ENCODE measurements at places on chromosomes 4 and X.

- peak; percentile 73 for DNase-seq
Measured at GRCh38 chr4:76758290-76758882, 139.6 kb downstream of the SOWAHB start.

DNA sequence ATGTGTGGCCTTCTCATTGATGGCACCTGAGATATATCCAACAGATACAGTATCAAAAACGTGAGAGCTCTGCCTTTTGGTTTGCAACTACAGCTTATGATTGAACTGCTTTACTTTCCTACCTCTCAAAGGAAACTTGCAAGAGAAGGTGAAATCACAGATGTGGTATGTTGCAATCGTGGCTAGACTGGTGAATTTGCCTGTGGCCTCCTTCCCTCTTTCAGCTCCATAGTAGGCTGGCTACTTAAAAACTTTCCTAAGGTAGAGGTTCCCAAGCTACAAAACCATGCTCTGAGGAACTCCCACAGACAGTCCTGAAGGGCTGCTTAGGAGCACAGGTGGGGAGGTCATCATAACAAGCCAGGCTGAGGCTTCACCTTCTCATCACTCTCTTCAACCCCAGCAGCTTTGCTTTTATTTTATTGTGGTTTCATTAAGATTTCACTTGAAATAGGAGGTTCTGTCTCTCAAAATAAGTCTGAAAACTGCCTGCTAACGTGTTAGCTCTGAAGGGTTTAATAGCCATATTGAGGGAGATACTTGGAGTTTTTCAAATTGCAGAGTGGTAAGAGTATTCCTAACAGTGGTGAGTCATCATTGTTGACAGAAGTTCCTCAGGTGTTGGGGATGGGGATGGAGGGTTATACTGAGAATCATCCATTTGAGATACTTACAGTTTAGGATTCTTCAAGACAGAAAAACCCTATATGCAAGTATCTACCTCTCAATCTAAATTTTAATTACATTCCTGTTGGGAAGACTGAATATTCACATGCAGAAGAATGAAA, 93.5 kb upstream of the UCP1 start:
- DNase-seq = no peak

- DNase-seq = peak; percentile 62
Measured at GRCh38 chr4:137677863-137678262, 145.6 kb upstream of the PCDH18 start.

DNA sequence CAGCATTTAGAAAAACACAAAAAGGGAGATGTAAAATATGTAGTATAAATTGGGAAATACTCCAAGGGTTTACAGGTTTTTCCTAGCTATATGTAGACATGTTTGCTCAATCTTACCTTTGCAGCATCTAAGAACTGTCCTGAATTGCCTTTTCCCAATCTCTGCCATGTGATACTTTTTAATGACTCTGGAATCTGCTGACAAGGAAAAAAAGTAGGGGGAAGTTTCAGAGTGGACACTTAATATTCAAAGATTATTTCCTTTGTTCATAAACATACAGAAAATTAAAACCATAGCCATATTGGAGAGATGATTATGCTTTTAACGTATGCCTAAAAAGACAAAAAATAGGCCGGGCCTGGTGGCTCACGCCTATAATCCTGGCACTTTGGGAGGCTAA, 41.4 kb downstream of the ABCB7 start:
- no peak for DNase-seq

- DNase-seq = no peak
Measured at GRCh38 chr4:16853640-16854039, 44.8 kb downstream of the LDB2 start.

DNA sequence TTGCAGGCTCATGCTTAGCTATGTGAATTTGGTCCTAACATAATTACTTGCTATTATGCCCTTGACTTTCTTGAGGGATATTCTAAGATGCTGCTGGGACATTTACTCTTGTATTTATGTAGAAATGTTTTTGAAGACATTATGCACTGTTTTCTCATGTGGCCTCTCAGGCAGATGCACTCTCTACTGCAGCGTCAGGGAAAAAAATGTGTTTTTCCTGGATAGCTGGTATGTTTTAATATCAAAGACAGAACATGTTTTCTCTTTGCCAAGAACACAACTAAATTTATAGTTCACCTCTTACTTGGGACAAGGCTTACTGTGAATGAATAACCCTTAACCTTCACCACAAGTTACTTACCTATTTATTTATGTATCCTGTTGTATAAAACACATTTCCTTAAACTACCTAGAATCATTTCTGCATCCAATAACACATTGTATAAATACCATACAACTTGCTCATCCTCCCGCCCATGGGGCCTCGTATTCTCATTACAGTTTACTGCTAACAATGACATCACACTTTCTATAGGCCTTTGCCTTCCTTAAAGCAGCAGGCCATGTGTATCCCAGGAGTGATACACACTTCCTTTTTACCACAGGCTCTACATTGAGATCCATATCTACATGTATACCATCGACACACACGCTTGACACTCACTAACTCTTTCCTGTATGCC, 178.7 kb downstream of the SLIT2 start:
- no peak for DNase-seq

GRCh38 chr4:128060121-128060698, 902 bp upstream of the LARP1B start:
- no peak for DNase-seq

DNA sequence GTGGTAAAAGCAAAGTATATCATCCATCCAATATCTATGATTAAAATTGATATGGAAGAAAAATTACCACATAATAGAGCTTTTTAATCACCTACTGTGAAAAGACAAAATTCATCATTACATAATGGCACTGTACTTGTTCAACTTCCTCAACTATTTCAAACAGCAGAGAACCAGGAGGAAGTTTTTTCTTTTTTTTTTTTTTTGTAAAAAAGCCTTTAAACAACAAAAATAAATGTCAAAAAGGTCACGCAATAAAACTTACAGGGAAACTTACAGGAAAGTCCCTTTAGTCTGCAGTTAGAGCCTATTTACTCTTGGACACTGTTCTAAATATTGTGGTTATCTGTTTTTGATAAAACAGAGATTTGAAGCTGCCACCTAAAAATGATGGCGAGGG, 4.8 kb downstream of the PDGFC start:
- no peak for DNase-seq

DNA sequence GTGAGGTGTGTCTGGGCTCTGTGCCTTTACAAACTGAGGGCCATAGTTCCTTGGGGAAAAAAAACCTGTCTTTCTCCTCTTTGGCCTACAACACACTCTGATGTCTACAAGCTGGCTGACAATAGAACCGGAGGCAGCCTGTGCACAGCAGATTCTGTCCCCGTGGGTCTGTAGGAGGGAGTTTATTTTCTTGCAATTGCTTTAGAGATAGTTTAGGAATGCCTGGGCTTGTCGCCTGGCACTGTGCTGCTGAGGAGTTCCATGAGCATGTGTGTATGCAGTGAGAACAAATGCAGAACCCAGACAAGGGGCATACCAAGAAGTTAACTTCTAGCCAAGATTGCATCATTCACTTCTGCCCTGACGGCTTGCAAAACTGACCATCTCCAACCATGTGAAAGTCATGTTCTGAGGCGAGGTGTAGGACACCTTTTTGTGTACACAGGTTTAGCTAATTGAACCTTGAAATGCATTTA, 54.1 kb downstream of the CCNI start:
- no peak for DNase-seq

- no peak for DNase-seq
Measured at GRCh38 chrX:130025256-130025655, 42.8 kb downstream of the BCORL1 start.

DNA sequence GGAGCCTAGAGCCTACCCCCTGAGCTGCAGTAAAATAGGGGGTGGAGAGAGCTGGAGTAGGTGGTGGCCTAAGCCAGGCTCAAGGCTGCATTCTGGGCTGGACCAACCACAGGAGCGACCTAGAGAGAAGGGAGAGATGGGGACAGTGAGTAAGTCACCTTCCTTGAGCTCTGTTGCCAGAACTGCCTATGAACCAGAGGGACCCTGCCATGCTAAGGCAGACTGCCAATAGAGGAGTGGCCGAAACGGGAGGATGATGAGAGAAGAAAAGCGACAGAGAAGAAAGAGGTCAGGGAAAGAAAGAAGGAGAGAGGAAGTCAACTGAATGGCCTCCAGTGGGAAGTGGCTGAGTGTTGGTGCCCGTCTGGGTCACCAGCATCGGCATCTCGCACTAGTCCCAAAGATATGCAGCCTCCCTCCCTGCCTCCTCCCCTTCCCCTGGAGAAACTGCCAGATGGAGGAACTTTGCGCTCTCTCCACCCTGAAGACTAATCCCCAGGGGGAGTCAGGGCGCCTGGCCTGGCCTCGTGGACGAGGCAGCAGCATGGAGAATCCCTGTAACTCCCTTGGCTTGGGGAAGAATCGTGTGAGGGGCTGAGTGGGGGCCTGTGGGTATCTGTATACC, 28.8 kb downstream of the ELF4 start:
- no peak for DNase-seq

Measured in HT1080 (cell line).